RKO (cell line): ENCODE measurements at places on chromosomes 3 and 15.

GRCh38 chr3:107524841-107525643 is 2.3 kb downstream of the BBX start:
- DNase-seq, result peak; percentile 80

DNA sequence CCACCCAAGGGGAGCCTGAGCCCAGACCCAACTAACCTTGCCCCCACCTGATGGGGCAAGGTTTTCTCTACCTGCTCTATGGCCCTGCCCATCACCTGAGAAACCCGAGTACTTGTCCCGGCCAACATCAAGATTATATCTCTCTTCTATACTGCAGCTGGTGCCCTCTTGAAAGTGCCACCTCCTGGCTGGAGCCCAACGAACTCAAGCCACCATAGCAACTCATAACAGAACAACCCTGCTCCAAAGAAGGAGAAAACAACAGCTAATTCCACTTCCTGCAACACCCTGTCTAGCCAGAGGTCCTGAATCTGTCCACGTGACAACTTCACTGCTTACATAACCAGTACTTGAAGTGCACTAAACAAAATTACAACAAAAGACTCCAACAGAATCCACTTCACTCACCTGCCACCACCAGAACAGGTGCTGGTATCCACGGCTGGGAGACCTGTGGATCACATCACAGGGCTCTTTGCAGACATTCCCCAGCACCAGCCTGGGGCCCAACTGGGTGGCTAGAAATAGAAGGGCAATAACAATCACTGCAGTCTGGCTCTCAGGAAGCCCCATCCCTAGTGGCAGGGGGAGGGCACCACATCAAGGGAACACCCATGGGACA is 49.2 kb downstream of the PIERCE2 start:
- no peak for DNase-seq

GRCh38 chr15:39598958-39599845 is 18.3 kb downstream of the THBS1 start:
- no peak for DNase-seq

DNA sequence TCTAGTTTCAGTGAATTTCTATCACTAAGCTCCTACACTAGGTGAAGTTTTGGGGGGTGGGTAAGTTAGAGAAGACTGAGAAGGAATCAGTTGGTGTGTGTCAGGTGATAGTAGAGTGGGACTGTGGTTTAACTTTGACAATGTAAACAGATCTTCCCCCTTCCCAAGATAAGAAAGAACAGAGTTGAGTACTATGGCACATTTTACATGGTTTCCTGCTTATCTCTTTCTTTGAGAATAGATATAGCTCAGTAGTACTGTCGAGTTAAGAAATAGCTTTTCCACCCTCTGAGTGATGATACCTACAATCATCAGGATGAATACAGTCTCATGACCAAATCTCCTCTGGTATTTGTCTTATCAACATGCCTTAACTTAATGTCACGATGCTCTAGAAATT is 42.8 kb downstream of the GAP43 start:
- DNase-seq, result no peak

DNA sequence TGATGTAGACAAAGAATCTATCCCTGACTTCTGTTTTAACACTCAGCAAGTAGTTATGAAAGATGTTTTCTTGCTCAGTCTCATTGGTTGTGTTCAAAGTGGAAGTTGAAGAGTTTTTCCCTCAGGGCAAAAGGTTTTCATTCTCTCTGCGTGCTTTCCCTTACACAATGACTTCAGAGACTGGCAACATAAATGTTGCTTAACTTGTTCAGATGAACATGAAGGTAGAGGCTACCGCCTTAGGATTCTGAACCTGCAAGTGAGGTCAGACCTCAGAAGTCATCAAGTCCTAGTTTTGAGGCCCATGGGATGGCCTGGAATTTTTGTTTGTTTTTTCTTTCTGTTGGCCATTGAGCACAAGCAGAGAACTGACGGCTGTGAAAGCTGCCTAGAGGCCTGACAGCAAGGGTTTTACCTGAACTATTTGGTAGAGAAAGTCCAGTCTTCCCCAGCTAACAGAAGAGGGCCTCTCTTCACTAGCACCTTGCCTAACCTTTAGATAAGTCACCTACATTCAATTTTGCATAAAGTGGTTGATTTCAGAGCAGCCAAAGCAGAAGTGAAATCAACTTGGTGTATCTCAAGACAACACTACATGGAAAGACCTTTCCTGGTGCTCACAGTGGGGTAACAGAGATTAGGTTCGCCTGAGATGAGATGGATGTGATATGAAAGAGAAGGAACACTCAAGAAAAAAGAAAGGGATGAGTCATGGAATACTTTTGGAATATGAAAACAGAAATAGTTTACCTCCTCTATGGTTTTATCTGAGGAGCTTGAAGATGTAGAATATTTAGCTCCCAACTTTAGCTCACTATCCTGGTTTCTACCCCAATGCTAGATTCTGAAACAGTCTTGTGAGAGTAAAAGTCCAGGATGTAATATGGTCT is 53.6 kb upstream of the AP4E1 start:
- DNase-seq, result no peak

DNA sequence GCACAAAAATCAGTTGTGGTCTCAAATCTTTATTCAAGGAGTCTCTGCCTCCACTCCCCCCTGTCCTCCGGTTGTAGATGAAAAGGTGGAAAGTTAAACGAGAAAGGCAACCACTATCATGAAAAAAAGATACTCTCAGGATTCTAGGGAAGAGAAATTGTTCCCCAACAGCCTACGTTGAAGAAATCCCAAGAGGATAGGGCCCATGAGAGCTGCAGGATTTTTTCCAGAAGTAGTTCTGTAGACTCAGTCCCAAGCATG is 14.3 kb downstream of the ZIC1 start:
- DNase-seq, result no peak

DNA sequence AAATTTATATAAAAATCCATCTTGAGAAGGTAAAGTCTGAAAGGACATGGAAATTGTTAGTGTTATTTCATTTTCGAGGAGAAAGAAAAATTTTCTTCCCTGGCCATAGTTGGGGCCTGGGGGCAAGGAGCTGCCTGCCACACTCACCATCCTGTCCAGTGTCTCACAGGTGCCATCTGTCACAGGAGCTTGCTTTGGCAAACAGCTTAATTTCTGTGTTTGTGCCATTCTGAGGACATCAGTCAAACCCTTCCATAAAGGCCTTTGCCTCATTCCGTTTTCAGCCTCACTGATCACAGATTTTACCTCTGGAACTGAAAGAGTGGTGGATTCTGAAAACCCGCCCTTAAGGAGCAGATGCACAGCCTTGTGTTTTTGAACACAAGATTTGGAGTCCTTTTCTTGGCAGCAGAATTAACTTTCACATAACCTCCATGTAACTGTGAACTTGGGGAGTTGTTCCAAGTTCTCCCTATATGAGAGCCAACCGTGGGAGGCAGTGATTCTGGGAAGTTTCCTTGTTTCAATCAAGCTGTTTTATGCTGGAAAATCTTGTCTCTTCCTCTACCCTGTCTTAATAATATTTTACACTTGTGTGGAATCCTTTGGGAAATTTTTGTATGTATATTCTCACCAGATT is 254.7 kb downstream of the CACNA2D3 start:
- DNase-seq, result no peak

DNA sequence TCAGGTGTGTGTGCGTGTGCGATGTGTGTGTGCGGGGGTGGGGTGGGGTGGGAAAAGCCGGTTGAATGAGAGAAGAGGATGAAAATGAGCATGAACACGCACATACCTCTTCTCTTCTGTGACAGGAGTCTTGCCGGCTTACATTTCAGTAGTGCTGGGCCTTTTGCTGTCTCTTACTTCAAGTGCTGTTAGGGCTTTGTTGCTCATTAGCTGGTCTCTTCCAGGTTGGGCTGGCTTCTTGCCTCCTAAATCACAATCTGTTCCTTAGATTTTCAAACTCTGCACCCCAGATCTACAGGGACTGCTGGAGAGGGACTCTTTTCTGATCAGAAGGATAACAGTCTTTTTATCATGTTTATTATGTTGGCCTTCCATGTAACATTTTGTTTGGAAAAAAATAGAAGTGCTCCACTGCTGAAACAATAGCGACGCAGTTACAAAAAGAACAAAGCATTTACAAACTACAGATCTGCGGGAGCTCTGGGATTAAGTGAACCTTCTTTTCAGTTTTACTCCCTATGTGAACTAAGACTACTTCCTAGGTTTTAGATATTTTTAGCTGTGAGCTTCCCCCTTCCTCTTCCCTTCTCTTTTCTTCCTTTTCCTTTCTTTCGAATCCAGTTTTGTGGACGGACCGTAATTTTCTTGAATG is 48.5 kb downstream of the USP13 start:
- no peak for DNase-seq

DNA sequence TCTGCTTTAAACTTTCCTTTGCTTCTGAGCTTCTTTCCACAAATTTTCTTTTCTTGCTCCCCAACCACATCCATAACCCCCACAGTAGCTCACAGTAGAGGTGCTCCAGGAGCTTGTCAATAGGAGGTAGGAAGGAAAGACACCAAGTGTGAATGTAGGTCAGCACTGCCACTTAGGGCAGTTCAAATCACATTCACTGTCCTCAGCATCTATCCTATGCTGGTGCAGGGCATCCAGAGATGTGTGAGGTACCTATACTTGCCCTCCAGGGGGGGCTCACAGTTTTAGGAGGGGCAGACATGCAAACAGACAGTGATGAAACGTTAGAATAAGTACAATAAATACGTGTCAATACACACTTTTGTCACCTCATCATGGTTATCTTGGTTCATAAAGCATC is 1.5 kb upstream of the SPSB4 start:
- no peak for DNase-seq

- no peak for DNase-seq
Measured at GRCh38 chr15:25070353-25070963, 115.7 kb downstream of the SNRPN start.

- peak; percentile 20 for DNase-seq
Measured at GRCh38 chr15:43134157-43134635, 810 bp downstream of the TMEM62 start.

DNA sequence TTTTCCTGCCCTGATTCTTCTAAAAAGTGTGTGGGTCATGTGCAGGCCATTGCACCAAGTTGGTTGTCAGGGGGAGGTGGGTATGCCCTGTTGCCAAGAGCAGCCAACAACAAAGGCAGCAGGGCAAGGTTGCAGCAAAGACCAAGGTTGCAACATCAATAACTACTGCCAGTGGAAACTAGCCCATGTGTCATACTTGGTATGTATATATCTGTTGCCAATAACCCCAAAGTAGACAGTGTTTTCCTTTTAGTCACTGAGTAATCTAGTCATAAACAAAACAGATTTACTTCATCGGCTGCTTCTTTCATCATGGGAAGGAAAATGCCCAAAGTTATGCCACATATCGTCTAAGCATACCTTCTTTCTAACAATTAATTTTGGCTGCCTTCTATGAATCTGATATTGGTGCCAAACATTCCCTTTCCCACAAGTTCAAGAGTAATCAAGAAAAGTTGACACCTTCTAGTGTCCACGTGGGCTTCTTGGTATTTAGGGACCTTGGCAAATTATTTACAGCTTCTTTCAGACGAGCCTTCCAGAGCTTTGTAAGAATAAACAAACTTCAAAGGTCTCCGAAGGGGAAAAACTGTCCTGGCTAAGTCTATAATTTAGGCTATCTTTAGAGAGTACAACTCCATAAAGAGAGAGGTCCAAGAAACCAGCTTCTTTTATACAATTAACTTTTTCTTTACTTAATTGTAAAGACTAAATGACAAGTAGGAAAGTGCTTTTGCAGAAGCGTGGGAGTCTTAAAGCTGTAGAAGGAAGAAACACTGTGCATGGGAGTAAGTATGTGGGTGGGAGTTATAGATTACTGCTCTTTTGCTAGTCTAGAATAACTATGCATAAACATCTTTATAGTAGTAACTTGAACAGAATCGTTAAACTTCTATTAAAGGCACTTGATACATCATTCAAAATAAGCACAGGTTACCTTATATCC is 10.0 kb upstream of the MBNL1 start:
- peak; percentile 50 for DNase-seq

DNA sequence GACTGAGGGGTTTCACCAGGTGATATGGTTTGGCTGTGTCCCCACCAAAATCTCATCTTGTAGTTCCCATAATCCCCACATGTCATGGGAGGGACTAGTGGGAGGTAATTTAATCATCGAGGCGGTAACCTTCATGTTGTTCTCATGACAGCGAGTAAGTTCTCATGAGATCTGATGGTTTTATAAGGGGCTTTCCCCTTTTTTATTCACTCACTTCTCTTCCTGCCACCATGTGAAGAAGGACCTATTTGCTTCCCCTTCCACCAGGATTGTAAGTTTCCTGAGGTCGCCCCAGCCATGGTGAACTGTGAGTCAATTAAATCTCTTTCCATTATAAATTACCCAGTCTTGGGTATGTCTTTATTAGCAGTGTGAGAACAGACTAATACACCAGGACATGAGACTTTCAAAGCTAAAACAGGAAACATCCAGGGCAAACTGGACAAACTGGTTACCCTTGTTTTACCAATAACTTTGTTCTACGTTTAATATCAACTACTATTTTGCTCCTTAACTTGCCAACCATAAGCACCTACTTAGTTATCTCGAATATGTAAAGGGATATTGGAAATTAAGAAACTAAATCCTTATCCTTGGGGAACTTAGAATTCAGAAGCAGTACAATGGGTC is 98.2 kb downstream of the MYH15 start:
- no peak for DNase-seq

DNA sequence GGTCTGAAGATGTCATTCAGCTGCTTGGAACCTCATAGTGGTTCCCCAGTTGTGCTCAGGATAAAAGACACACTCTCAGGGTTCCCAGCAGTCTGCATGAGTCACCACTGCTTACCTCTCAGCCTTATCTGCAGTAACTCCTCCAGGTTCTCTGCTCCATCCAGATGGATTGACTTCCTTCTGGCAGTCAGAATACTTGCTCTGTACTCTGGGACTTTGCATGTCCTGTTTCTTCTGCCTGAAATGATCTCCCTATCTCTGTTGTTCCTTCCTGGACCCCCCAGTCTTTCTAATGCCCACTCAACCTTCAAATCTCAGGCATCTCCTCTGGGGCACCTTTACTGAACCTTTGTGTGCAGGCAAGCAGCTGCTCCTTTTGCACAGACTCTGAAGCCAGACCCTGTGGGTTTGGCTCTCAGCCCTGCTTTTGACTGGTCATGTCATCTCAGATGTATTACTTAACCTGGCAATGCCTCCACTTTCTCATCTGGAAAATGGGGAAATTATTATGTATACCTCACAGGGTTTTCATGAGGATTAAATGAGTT is 38.4 kb downstream of the ITPR1 start:
- DNase-seq, result no peak

DNA sequence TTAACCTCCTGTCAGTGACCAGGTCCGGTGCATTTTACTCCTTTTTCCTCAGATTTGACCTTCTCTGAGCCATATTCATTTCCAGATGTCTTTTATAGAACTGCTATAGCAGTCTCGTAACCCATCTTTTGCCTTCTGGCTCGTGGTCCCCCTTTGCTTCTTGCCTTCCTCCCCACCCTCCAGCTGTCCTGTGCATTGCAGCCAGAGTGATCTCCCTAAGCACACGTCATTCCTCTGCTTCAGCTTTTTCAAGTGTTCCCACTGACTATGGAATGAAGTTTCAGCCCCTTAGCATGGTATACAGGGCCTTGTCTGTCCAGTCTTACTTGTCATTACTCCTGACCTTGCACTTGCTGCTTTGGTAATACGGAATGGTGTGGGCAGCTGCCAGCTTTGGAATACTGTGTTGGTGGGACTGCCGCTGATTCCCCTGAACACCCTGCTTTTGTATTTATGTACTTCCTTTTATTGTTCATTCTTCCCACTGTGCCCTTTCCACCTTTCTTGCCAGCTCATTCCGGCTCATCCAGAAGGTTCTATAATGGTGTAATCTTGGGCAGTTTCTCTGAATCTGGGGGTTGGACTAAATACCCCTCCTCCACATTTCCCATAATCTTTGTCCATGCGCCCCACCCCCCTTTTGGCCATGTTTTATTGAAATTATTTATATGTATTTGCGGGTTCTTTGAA is 38.9 kb downstream of the SLC25A26 start:
- no peak for DNase-seq

GRCh38 chr3:15467227-15468181 is 40.1 kb downstream of the EAF1 start:
- no peak for DNase-seq
